Frontal cortex (tissue), 4 donors: ENCODE measurements at places on chromosomes 2 and 18.

DNA sequence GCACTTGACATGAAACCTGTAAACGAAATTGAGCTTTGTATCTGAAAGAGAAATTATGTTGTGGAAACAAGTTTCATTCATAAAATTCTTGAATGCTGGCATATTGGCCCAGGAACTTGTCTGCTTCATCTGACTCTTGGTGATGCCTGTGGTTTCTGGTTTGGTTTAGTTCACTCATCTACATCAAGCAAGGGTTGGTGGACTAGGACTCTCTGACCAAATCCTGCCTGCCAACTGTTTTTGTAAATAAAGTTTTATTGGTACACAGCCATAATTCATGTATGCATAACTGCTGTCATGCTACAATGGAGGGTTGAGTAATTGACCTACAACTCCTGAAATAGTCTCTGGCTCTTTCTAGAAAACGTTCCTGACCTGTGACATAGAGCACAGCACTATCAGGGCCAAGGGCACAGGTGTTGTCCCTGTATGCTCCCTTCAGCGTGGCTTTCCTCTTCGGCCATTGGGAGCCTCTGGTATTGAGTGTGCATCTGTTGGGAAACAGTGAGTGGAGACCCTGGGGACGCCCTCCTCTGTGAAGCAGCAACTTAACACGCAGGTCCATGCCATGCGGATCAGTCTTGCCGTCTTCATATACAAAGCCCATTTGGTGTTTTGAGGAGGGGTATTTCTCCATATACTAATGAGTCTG lies 226.3 kb downstream of the SH3RF3 start:
- no peak for DNase-seq

GRCh38 chr2:35741556-35741955 lies 614.0 kb upstream of the CRIM1 start:
- no peak for DNase-seq

- no peak for DNase-seq
Measured at GRCh38 chr18:11849279-11849678, 1.9 kb upstream of the CHMP1B start.

GRCh38 chr2:15337996-15338666 lies 223.0 kb downstream of the NBAS start:
- DNase-seq, result no peak

- no peak for DNase-seq
Measured at GRCh38 chr2:152046940-152047339, 51.9 kb downstream of the CACNB4 start.

- DNase-seq, result no peak
Measured at GRCh38 chr2:83042053-83042452, 1417.0 kb downstream of the SUCLG1 start.

GRCh38 chr2:50263728-50264127 lies 768.2 kb downstream of the NRXN1 start:
- no peak for DNase-seq
